ENCODE measurements at places on chromosomes 5 and 9.
A peak's percentile ranks its signal among the peaks of the same experiment; 100 is the strongest.

DNA sequence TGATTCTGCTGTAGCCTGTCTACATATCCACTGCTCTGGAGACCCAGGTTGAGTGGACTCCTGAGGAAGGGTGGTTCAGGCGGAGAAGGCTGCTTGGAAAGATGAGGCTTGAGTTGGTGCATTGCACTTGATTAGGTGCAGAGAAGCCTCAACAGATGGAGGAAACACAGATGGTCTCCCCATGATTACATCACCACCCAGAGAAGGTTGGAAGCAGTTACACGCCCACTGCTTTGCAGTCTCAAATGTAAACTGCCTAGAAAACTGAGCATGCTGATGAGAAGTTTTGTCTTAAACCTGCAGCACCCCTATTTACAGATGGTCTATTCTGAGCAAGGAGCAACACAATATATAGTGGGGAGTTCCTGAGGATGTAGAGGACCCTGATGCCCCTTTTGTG, 266.6 kb downstream of the PIK3R1 start:
- DNase-seq: no peak

DNA sequence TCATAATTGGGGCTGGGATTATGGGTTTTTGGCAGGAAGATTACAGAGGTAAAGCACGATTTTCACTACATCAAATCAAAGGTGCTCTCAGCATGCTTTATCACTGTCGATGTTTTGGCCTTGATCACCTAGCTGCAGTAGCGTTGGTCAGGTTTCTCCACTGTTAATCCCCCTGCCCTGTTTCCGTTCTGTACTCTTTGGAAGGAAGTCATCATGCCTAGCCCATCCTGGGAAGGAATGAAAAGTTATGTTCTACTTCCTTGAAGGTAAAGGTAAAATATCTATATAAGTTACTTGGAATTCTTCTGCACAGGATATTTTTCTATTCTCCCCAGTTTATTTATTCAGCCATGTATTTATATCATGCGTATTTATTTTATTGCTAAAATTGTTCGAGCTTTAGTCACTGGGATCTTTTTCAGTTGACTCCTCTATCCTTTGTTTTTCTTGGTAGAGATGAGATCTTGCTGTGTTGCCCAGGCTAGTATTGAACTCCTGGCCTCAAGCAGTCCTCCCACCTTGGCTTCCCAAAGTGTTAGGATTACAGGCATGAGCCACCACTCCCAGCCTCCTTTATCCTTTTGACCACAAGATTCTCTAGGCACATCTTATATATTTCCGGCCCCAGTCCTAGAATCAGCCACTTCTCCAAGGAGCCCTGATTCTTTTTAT, 25.3 kb downstream of the FAF2 start:
- no peak for DNase-seq

DNA sequence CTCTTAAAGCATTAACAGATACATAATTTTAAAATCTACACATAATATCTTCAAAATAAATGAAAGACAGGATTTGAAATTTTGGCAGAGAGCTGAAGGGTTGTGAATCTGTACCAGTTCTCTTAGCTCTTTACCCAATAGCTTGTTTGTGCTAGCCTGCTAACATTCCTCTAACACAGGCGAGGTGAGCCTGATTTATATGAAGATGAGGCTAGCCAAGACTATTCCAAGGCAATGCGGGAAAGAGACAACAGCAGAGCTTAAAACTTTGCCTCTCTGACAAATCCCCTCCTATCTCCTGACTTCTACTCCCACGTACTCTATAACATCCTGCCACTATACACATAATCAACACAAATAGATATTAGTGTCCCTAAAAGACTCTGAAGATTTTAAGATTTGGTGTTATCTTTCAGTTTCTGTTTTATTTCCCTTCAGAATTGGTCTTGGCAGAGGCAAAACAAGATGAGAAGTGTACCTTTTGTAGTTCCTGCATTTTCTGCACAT, 745.6 kb upstream of the ZNF608 start:
- DNase-seq: no peak

- no peak for DNase-seq
Measured at GRCh38 chr9:107142896-107143603, 140.0 kb upstream of the RAD23B start.

DNA sequence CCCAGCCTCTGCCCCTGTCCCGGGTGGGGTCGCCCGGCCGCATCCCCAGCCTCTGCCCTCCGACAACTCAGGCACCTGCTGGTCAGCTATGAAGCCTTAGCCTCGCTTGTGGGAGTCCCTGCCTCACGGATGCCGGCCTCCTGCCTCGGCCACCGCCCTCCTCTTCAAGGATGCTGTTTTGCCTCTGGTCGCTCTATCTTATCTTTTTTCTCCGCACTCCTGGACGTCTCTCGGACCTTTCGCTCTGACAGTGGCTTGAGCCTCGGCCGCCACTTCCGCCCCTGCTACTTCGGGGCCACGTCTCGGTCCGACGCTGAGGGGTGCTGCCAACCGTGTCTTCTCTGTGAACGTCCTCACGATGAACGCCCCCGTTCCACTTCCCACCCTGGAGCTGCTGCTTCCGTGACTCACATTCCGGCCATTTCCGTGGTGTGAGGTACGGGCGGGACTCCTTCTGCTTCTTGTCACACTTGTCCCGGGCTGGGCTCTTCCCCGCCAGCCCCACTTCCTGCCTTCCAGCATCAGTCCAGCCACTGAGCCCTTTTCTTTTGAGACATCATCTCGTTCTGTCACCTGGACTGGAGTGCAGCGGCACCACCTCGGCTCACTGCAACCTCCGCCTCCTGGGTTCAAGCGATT, 26.3 kb downstream of the SLC9A3 start:
- no peak for DNase-seq

DNA sequence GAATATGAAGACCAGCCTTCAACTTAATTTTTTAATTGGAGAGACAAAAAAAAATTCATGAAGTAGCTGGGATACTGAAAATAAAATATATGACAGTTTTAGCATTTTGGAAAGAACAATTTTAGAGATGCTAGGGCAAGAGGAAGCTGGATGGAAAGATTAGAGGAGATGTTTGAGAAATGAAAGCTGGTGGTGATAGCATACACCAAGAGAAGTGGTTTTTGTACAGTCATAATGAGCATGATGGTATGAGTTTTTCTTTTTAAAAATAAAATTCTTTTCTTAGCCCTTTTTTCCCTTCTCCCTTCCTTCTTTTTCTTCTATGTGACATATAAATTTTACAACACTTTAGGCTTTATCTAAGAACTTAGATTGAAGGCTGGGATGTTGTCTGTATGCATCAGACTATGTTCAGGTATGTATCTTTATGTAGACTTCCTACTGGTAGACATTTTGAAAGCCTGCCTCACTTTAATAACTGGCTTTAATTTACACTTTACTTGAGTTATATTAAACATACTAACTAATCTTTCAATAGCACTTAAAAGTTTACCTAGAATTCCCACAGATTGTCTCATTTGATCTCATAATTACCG, 522.5 kb downstream of the TLE4 start:
- no peak for DNase-seq

DNA sequence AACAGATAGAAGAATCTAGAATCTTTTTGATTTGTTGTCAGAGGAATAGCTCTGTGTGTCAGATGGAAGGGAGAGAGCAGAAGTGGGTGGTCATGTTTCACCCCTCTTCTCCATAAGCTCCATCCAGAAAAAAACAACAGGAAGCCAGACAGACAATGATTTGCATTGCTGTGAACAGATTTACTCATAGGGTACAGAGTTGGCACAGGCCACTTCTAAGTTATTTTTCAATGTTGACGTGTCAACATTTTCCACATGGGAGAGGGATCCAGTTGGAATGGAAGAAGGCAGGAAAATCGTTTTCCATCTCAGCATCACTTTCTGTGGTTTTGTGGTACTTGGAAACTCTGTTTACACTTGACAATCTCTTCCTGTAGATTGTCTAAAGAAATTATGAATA, 86.7 kb downstream of the INSYN2B start:
- DNase-seq: no peak

- DNase-seq: no peak
Measured at GRCh38 chr5:134103397-134103796, 11.1 kb upstream of the TCF7 start.

GRCh38 chr5:138911441-138911840, 36.3 kb upstream of the LRRTM2 start:
- DNase-seq: no peak

GRCh38 chr9:27276193-27277030, 20.5 kb downstream of the EQTN start:
- peak; percentile 44 for DNase-seq

DNA sequence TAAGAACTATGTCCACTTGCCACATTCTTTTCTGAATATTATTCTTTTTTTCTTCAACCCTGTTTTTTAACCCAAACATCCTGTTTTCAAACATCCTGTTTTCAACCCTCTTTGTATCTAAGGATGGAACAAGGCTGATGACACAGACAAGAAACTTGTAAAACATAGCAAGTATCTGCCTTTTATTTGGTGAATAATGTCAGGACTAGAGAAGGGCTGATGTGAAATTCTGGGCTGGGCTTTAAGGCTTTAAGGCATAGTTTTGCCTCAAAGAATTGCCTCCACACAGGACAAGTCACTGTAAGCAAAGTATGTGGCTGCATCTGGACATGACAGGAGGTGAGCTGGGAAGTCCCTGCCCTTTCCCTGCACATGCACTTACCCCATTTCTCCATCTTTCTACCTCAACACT, 42.5 kb upstream of the RIC1 start:
- no peak for DNase-seq

GRCh38 chr5:82355496-82355895, 77.3 kb upstream of the RPS23 start:
- no peak for DNase-seq

DNA sequence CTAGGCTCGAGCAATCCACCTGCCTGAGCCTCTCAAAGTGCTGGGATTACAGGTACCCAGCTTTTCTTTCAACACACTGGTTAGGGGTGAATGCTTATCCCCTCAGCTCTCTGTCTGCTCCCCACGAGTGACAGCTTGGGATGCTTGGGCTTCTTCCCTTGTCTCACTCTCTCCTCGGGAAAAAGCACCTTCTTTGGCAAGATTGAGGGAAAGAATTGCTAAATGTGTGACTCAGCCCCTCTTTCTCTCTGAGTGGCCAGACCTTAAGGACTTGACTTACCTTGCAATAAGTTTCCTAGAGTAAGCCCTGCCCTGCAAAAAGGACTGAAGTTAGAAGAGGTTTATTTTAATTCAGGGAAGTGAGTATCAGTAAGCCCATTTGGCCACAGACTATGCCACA, 68.1 kb upstream of the ERBIN start:
- no peak for DNase-seq

- no peak for DNase-seq
Measured at GRCh38 chr9:38318759-38319495, 73.6 kb upstream of the ALDH1B1 start.

DNA sequence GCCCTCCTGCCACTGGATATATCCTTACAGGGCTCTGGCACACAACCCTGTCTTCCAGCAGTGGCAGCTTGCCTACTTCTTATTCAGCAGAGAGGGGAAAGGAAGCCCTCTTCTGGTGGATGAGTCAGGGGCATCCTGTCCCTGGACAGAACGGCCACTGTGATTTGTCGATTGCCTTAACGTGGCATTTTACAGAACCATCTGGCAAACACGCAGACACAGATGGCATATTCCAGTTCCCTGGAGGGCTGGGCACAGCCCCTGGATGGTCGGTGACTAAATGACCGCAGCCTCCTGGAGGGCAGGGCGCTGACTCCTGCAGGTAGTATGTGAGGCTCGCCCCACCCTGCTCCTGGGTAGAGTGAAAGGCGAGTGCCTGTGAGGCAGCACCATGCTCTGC, 62.1 kb downstream of the DCP2 start:
- DNase-seq: no peak

- DNase-seq: no peak
Measured at GRCh38 chr5:172868924-172869591, 35.0 kb downstream of the ERGIC1 start.

DNA sequence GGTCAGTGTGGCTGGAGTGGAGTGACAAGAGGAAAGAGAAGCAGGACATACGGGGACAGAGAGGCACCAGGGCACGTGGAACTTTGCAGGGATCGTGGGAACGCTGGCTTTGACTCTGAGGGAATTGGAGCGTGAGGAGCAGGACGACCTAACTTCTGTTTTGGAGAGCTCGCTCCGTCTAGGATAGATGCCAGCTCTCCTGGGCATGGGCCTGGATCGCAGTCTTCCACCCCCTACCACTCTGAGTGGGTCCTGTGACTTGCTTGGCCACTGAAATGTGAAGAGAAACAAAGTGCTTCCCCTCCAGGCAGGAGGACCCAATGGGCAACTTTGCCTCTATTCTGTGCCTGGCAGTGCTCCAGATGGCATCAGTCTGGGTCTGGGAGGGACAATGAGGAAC, 8.7 kb upstream of the SH3PXD2B start:
- no peak for DNase-seq

DNA sequence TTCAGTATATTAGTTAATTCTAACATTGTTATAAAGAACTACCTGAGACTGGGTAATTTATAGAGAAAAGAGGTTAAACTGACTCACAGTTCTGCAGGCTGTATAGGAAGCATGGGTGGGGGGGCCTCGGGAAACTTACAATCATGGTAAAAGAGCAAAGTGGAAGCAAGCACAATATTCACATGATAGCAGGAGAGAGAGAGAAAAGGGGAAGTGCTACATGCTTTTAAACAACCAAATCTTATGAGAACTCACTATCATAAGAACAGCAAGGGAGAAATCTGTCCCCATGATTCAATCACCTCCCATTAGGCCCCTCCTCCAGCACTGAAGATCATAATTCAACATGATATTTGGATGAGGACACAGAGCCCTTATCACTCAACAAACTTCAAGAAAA, 324.9 kb downstream of the ZNF608 start:
- no peak for DNase-seq

- DNase-seq: no peak
Measured at GRCh38 chr5:24693609-24694008, 48.8 kb upstream of the CDH10 start.

DNA sequence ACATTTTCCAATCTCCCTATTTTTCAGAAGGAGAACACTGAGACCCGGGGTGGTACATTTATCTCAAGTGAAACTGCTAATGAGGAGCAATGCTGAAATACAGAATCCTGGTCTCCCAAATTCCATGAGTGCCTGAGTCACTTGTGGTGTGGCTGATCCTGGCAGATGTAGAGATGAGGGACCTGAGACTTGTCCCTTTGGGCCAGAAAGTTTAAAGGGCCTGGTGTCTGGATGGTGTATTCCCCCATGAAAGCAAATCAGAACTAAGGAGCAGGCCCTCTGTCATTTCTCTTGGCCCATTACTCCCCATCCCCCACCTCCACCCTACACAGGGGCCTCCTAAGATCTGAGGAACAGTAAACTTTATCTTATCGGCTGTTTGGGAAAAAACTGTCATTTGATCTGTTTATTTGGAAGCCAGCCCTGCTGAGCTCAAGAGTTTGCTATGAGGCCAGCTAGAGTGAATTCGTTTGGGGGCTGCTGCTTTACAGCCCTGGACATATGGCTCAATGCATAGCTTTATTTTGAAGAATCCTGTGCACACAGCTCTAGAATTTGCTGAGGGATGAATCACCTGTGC, 140.3 kb downstream of the LHFPL2 start:
- DNase-seq: no peak

- DNase-seq: no peak
Measured at GRCh38 chr5:95022967-95023695, 261.8 kb downstream of the MCTP1 start.

DNA sequence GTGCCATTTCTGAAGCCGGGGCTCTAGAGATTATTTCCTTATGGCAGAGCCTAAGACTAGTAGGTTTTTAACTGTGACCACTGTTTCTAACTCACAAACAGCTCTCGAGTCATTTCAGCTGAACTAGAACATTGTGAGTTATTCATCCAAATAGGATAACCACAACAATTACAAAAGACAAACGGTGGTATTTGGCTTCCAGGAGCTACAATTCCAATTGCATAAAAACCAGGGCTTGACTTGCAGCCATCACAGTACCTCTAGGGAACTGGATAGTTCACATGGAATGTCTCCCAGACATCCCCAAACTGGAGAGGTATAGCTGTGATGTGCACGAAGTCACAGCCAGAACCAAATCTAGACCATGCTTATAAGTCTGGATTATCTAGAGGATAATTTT, 224.8 kb downstream of the FAM114A2 start:
- DNase-seq: no peak

All from NCI-H774 (cell line).